ENCODE measurements at places on chromosomes 5 and 9.

DNA sequence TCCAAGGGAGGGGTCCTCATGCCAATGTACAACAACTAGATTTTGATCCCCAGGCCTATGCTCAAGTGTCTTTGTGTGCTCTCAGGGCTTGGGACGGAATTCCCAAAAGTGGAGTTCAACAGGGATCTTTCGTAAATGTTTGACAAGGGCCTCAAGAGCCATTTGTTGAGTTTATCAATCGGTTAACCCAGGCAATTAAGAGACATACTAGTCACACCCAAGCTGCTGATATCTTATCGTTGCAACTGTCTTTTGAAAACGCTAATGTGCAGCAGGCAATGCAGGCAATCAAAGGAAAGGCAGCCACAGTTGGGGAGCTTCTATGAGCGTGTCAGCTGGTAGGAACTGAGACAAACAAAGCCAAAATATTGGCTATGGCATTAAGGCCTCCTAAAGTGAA, 161.2 kb downstream of the CPLANE1 start:
- no peak for ATAC-seq

GRCh38 chr9:78032730-78033457, 1.3 kb upstream of the GNAQ start:
- no peak for ATAC-seq

GRCh38 chr5:92962752-92963151, 618.3 kb downstream of the NR2F1-AS1 start:
- ATAC-seq: no peak

GRCh38 chr5:116583862-116584222, 9.2 kb upstream of the SEMA6A start:
- no peak for ATAC-seq

GRCh38 chr5:152572812-152573211, 167.7 kb upstream of the NMUR2 start:
- no peak for ATAC-seq

- ATAC-seq: no peak
Measured at GRCh38 chr9:95459851-95460517, 56.8 kb downstream of the PTCH1 start.

DNA sequence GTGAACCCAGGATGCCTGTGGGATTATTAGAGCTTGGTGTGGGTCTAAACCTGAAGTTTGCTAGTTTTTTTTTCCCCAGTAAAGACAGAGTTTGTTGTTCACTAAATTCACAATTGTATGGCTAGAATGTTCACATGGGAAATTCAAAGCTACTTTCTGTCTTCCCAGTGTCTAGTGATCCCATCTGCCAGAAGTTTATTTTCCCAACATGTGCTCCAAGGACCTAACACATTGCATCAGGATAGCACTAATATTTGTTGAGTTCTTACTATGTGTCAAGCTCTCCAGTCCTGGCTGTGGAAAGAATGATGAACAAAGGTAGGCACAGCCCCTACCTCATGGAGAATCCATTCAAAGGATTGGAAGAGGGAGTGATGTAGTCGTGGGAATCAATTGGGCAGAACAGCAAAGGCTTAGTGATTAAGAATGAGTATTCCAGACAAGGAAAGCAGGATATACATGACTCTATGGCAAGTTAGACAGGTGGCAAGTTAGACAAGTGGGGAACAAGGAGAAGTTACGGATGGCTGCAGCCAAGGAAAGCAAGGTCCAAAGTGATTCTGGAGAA, 521.5 kb upstream of the WWC1 start:
- no peak for ATAC-seq

DNA sequence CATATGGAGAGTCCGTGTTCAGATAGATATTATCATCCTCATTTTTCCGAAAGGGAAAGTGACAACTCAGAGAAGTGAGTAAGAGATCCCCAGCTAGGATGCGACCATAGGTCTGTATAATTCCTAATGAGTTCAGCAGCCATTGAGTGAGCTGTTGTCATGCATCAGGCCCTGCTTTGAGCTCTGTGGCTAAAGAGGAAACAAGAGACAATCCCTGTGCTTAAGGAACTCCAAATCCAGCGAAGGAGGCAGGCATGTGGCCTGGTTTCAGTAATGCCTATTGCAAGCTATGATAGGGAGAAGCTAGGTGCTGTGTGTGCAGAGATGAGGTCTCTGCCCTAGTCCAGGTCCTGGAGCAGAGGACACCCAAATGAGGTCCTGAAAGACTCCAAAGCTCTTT, 192.8 kb downstream of the ACTL7B start:
- no peak for ATAC-seq

Data from SK-N-SH treated with all-trans-retinoic acid at 6 μM for 48 hours (cell line).